ENCODE measurements at places on chromosomes 6 and 20.
A peak's percentile ranks its signal among the peaks of the same experiment; 100 is the strongest.

DNA sequence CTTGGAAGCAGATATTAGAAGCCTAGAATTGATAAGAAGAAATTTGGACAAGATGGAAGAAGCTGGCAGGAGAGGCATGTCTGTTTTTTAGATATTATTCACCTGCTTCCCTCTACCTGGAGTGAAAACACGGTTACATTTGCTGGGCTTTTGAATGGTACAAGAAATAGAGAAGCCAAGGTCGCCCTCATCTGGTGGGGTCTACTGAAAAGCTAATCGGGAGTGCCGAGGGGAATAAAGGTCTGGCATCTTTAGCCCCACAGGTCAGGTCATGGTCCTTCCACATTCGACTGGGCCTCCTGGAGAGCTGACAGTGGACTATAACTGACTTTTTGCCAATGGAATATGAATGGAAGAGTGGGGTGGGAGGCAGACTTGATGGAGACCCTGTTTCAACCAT lies 4.6 kb upstream of the C2 start:
- DNase-seq = no peak

GRCh38 chr20:56833427-56833826 lies 204.3 kb downstream of the TFAP2C start:
- DNase-seq = no peak

DNA sequence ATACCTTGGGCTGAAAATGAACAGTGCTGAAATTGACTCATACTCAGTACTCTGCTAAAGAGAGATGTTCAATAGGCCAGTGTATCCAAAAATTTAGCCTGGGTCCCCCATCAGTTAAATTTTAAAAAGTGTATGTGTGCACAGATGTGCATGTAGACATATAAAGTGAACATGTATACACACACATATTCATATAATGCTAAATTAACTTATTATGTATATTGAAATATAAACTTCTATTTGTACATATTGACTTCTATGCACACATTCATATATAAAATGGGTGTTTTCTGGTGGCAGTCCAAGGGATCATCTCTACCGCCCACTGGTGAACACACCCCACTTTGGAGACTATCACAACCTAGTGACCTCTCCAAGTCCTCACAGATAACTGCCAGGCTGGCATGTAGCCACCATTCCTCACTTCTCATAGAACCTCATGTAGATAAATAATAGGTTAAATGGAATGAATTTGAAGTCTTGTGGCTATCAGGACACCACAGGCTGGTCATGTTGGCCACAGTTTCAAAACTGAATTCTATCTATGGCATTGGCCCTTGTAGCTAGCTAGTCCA lies 8.8 kb downstream of the SLC22A16 start:
- no peak for DNase-seq

DNA sequence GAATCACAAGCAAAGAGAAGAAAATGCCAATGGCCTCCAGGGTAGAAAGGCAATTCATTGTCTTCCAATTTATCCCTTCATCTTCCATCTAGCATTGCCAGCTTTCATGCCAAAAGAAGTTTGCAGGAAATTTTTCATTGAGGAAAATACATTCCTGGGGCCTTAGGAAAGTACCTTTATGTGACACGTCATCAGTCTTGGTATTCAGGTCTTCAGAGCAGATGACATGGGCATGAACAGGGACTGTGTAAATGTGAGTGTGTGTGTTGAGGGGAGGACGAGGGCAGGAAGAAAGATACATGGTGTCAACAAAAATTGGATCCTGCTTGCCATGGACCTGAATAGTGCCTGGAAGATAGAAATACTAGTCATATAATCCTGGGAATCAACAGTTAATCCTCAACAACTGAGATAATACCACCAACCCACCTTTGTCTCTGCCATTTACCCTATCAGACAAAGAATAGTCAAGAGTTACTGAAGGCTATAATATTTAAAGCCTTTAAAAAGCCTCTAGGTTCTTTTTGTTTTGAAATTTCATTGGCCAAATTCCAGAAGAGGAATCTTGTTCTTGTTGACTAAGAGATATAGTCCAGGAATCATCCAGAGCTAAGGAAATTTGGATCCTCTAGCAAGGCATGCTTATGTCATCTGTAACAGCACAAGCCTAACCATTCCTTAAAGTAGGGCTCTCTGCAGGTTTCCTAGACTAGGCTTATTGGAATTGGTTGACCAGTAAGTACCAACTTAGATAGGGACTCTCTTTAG lies 405.8 kb upstream of the SASH1 start:
- DNase-seq = no peak

DNA sequence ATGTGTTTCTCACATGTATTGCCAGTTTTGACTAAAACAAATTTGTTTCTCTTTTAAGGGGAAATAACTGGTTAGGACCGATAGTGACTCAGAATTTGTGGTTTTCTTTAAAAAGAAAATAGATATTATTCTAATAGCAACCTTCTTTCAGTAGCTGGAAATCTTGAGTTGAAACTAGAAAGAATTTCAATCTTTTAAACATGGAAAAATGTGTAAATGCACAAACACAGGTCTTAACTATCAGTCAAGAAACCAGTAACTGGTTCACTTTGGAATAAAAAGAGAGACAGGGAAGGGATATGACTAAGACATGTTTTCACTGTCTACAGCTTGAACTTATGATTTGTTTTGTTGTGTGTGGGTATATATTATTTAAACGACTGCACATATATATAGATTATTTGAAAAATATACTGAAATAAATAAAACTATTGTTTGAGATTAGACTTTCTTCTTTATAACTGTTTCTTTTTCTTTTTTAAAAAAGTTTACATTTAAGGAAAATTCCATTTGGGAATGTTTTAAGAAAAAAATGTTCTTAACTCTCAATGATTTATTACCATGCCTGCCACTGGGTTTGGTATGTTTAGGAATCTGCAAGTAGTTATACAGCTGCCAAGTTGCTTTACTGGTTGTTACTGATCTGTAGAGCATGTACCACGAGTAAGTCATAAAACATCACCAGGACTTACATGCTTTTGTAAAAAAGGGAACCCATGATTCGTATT lies 753.3 kb upstream of the MARCKS start:
- DNase-seq = no peak

DNA sequence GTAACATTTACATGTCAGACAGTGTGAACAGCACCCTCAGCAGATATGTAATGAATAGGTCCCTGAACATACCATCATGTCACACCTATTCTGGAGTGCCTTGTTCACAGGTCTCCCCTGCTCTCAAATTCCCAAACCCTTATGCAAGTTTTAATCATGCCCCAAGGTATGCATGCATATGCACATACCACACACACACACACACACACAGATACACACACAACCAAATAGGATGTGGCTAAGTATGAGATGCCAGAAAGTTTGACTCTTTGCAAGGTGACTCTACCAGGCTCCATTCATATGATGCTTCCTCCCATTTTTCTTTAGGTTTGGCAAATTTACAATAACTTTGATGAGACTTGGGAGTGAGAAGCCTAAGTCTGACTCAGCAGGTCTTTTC lies 243.8 kb upstream of the IRAK1BP1 start:
- DNase-seq = no peak

GRCh38 chr6:38095054-38095453 lies 275.5 kb downstream of the ZFAND3 start:
- no peak for DNase-seq

DNA sequence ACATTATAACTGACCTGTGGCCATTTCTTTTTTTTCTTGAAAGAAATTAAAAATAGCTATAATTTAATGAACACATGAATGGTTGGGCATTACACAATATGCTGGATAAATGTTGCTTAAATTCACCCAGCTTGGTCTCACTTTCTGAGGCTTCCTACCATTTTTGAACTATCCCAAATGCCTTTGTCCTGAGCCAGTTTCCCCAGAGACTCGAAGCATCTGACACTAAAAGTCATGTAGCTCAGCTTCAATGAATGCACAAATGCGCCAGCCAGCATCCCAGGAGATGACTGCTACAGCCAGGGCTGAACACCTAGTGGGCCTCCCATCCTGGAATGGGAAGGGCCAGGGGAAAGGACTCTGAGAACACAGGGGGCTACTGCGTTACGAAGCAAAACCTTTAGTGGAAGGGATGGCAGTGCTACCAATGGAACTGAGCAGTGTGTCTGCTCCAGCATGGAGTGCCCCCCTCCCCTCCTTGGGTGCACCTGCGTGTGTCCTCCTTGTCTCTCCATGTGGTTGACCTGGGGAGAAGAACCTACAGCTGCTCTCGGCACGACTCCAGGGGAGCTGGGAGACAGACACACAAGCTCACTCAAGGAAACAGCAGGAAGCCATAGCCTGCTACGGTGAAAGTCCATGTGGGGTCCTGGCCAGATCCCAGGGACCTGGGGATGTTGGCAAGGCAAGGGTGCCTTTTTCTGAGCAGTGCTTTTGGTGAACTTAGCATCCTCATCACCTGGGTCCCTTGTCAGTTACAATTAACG lies 60.9 kb downstream of the IRF4 start:
- DNase-seq = no peak

- DNase-seq = no peak
These were observed 26.0 kb downstream of the PRPF6 start for GRCh38 chr20:64006902-64007301.

GRCh38 chr20:8473459-8473858 lies 341.4 kb downstream of the PLCB1 start:
- DNase-seq = no peak

- DNase-seq = no peak
These were observed 111.7 kb downstream of the TRERF1 start for GRCh38 chr6:42339991-42340401.

DNA sequence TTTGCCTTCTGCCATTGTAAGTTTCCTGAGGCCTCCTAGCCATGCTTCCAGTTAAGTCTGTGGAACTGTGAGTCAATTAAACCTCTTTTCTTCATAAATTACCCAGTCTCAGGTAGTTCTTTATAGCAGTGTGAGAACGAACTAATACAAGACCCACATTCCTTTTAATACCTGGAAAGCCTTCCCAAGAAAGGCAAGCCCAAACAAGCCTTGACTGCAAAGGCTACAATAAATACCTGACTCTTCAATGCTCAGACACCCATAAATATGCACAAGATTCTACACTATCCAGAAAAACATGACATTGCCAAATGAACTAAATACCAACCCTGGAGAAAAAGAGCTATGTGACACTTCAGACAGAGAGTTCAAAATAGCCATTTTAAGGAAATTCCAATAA lies 338.8 kb downstream of the HAO1 start:
- DNase-seq = no peak

- DNase-seq = no peak
These were observed 17.7 kb upstream of the STX16 start for GRCh38 chr20:58633161-58634053.

GRCh38 chr6:87909849-87910248 lies 137.8 kb upstream of the SPACA1 start:
- DNase-seq = no peak

DNA sequence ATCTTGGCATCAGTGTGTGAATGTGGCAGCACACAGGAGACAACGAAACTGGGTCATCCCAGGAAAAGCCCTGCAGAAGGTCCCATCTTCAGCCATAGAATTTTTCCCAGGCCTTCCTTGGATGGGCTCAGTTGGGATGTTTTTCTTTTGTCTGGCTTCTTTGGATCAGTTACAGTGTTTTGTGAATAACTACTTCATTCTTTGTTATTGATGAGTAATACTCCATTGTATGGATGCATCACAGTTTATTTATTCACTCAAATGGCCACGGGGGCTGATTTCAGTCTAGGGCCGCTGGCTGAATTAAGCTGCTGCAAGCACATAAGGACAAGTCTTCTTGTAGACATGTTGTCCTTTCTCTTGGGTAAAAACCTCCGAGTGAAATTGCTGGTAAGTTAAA lies 81.3 kb upstream of the CD93 start:
- no peak for DNase-seq

GRCh38 chr20:45247865-45248264 lies 6.5 kb downstream of the SLPI start:
- no peak for DNase-seq

DNA sequence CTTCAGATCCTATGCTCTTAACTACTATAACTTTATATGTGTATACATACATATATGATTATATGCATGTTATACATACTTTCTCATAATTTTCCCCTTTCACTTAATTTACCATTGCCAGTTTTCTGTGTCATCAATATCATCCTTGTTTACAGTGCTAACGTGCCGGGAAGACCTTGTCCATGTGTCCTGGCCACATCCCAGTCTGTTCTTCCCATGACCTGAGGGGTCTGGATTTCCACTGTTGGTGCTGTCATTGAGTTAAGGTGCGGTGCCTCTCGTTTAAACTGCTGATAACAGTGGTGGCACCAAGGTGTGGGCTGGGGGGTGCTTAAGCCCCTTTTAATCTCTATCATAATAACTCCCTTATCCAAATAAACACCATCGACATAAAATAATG lies 8.5 kb upstream of the SDCBP2 start:
- no peak for DNase-seq

GRCh38 chr20:63946986-63947637 lies 9.1 kb downstream of the UCKL1 start:
- no peak for DNase-seq

DNA sequence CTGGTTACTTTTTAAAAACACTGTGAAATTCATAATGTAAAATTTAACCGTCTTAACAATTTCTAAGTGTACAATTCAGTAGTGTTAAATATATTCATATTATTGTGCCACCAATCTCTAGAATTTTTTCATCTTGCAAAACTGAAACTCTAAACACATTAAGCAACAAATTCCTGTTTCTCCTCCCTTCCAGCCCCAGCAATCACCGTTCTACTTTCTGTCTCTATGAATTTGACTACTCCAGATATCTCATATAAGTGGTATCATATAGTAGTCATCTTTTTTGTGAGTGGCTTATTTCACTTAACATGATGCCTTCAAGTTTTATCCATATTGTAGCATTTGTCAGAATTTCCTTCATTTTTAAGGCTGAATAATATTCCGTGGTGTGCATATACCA lies 44.7 kb downstream of the RSPH3 start:
- DNase-seq = no peak

DNA sequence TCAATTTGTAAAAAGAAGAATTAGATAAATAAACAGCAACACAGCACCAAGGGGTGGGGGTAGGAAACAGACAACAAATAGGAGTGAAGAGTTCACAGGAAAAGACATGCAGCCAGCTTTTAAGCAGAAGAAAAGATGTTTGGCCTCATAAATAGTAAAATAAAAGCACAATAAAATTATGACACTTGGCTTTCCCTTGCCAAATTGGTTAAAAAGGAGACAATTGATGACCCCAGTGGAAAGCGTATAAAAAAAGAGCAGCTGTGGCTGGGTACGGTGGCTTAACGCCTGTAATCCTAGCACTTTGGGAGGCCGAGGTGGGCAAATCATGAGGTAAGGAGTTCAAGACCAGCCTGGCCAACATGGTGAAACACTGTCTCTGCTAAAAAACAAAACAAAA lies 29.1 kb downstream of the BCAS1 start:
- no peak for DNase-seq

DNA sequence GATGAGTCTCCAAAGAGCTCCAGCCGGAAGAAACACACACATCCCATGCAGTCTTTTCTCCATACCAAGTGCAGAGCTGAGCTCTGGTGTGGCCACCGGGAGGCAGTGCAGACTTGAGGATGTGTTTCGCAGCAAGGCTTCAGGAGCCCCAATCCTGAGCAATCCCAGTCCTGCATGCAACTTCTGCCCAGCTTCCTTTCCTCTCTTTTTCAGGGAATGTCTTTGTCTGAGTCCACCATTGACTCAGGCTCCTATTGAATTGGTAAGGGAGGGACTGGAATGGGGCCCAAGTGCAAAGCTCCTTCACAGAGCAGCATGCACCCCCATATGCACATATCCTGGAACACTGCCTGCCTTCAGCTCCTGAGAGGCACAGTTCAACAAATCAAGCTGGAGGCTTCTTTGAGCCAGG lies 50.5 kb upstream of the ASIP start:
- DNase-seq = peak; percentile 71

Measured in nephron progenitor cell (in vitro differentiated cells).